ENCODE measurements at places on chromosomes 1 and 21. TPM values are rescaled to one million over a fixed set of nuclear protein-coding genes. Genes with fewer than 3 reads are reported as not detected.

The OR10Z1 gene
- total RNA-seq = not detected

DNA sequence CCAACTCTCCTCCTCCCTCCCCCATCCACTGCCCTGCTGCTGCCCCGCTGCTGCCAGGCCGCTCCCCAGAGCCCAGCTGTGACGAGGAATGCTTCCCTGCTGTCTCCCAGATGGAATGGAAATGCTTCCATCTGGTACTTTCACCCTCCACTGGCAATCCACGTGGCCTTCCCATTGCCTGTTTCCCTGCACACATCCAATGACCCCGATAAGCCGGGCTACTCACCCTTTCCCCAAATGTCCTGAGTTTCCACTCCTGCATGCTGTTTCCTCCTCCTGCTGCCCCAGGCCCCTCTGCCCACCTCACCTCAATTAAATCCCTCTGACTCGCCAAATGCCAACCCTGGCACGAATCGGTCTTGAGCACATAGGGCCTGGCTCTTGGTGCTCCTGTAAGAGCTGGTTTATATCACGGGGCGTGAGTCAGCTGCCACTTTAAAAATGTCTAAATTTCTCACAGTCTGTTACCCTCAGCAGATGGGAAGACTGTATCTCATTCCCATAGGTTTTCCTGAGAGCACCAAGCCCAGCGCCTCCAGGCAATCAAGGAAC, 36.4 kb downstream of the MRAP start:
- DNase-seq = no peak

GRCh38 chr1:243842978-243843511, 7.0 kb downstream of the AKT3 start:
- DNase-seq = no peak

DNA sequence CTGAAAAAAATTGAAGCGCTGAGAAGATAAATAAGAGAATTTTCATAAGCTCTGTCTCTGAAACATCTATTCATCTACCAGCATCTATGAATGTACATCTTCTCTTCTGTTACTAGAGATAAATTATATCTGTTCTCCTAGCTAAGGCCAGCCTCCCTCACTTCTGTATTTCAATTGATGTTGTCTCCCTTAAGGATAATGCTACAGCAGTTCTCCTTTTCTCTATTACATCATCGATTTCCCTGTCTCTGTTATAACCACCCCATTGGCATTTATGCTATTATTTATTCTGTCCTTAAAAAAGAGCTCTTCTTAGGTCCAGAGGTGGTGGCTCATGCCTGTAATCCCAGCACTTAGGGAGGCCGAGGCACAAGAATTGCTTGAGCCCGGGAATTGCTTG, 42.9 kb upstream of the TMCO2 start:
- no peak for DNase-seq

- DNase-seq = no peak
Measured at GRCh38 chr1:29527314-29528004, 291.1 kb downstream of the PTPRU start.

The HES4 gene
- 25.6 TPM for total RNA-seq

The FALEC gene
- 1.1 TPM for total RNA-seq

The STK40 gene
- 61.2 TPM for total RNA-seq

The TAS1R3 gene
- total RNA-seq = 0.40 TPM

- no peak for DNase-seq
Measured at GRCh38 chr1:161190962-161191521, 7.8 kb downstream of the ADAMTS4 start.

The TRAPPC3 gene
- 57.7 TPM for total RNA-seq

The TMCO2 gene
- total RNA-seq = not detected

DNA sequence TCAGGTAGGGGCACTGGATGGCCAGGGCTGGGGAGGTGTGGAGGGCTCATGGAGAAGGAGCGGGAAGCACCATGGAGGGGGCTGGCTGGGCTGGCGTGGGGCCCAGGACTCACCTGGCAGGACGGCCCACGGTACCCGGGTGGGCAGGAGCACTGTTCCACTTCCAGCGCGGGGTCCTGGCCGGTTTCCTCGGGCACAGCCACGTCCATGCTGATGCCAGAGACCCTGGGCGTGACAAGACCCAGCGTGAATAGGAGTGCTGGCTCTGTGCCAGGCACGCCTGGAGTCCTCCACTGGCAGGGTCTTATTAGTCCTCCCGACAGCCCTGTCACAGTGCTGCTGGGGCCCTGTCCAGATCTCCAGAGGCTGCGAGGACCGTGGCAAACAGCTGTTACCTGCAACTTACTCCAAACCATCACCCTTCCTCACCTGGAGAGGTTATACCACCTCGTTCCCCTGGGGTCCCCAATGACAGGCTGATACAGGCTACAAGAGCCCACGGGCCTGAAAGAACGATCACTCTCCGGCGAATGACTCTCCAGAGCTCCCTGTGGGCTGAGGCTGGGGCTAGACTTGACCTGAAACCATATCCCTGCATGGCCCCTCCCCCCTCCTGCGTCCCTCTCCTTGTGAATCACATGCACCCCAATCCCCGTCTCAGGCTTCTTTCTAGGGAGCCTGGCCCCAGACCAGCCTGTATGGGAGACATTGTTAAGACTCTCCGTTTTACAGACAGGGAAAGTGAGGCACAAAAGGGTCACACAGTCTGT, 62.1 kb downstream of the HSPG2 start:
- no peak for DNase-seq

GRCh38 chr1:154999571-155000410, 2.8 kb upstream of the ZBTB7B start:
- no peak for DNase-seq
